Foreskin keratinocyte (primary cell): ENCODE measurements at places on chromosomes 2 and 18. TPM values are rescaled to one million over a fixed set of nuclear protein-coding genes. Genes with fewer than 3 reads are reported as not detected.

The LAMA3 gene
- 1,828 and 2,643 TPM in 2 replicates for total RNA-seq

The PSD4 gene
- total RNA-seq = 34.4 and 38.2 TPM in 2 replicates

The SALL3 gene
- not detected in 2 replicates for total RNA-seq

The ONECUT2 gene
- under 0.01 and 0.14 TPM in 2 replicates for total RNA-seq

The LONRF2 gene
- not detected in 2 replicates for total RNA-seq

The CRYGC gene
- not detected in 2 replicates for total RNA-seq

The DNAH6 gene
- 0.04 TPM in 1 of 2 replicates, not detected in the other for total RNA-seq

The C2orf80 gene
- total RNA-seq = not detected in 2 replicates

The HJURP gene
- total RNA-seq = 40.1 and 45.8 TPM in 2 replicates

The IL36RN gene
- total RNA-seq = 0.67 and 0.88 TPM in 2 replicates

The GALR1 gene
- total RNA-seq = not detected in 2 replicates

The POMC gene
- total RNA-seq = 0.39 and 0.71 TPM in 2 replicates

The REG3G gene
- not detected in 2 replicates for total RNA-seq

The PLEK gene
- total RNA-seq = not detected in 2 replicates

The DSEL gene
- total RNA-seq = 4.3 and 5.0 TPM in 2 replicates

The BUB1 gene
- 45.3 and 55.9 TPM in 2 replicates for total RNA-seq
